ENCODE measurements at places on chromosomes 2 and 18. TPM values are rescaled to one million over a fixed set of nuclear protein-coding genes. Genes with fewer than 3 reads are reported as not detected.

Gene CAVIN2
- 1.4 TPM for total RNA-seq

Gene SPC25
- 3.7 TPM for total RNA-seq

Gene PGAP1
- total RNA-seq, result 12.9 TPM

Gene PTGR3
- total RNA-seq, result 10.7 TPM

Gene REG3A
- total RNA-seq, result not detected

Gene MROH2A
- total RNA-seq, result not detected

Gene CUL3
- total RNA-seq, result 73.0 TPM

Gene RBM44
- total RNA-seq, result 1.6 TPM

Gene SERPINB11
- not detected for total RNA-seq

Gene MYO7B
- total RNA-seq, result 0.13 TPM

Gene IKZF2
- 6.8 TPM for total RNA-seq

Gene DNER
- 1.7 TPM for total RNA-seq

Gene TFPI
- total RNA-seq, result 126 TPM

Gene C2orf15
- total RNA-seq, result 0.11 TPM

Measured in articular chondrocyte of knee joint (primary cell).